ENCODE measurements at places on chromosomes 3 and 15. TPM values are rescaled to one million over a fixed set of nuclear protein-coding genes. Genes with fewer than 3 reads are reported as not detected.

Gene ADAMTSL3
- total RNA-seq = 3.9 TPM

Gene RTP3
- total RNA-seq = not detected

Gene CTDSPL
- total RNA-seq = 37.4 TPM

Gene RASGRP1
- 1.8 TPM for total RNA-seq

Gene GPX1
- total RNA-seq = 365 TPM

Gene APOD
- 45.9 TPM for total RNA-seq

Gene COLQ
- total RNA-seq = 1.3 TPM

Gene MKRN3
- 0.16 TPM for total RNA-seq

Gene UBA7
- 27.5 TPM for total RNA-seq

Gene SV2B
- not detected for total RNA-seq

Gene SAMMSON
- total RNA-seq = not detected

Gene CD47
- 58.1 TPM for total RNA-seq

Measured in cardiac atrium fibroblast (primary cell).